ENCODE measurements at places on chromosomes 12 and 14.
A peak's percentile ranks its signal among the peaks of the same experiment; 100 is the strongest.

GRCh38 chr12:111298582-111299436 lies 70.1 kb downstream of the PHETA1 start:
- peak; percentile 63 for DNase-seq

- no peak for DNase-seq
Measured at GRCh38 chr12:67742461-67742860, 93.9 kb downstream of the DYRK2 start.

- DNase-seq, result no peak
Measured at GRCh38 chr14:24535737-24536136, 27.7 kb upstream of the CMA1 start.

GRCh38 chr12:50505675-50506530 lies 1.1 kb downstream of the DIP2B start:
- no peak for DNase-seq

DNA sequence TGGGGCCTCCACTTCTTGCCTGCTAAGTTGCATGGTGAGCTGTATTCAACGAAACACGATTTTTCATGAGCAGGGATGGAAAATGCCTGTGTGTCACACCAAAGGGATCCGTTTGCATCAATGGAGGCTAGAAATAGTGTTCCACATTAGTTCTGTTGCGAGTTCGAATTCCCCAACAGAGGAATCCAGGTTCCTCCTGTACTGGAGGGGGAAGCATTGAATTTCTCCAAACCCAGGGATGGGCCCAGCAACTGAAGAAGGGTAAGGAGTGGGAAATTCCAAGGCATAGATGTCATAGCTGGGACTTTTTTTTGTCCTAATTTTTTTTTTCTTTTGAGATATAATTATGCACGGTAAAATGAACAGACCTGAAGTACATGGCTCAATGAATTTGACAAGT lies 336.2 kb downstream of the DPF3 start:
- no peak for DNase-seq

DNA sequence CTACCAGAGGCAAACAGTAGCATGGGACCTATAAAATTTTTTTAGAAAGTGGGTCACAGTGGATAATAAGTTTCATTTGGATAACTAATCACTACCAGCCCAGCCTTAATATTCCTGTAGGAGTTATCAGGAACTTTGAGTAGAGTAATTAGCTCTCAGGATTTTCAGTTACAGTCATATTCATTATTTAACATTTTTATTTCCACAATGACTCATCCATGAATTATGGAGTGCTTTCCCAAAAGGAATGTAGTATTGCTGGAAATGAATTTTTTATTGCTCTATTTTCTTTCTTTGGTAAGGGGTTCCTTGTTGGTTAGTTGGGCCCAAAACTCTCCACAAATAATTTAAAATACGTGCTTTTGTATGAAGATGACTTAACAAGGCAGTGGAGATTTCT lies 53.7 kb downstream of the ERC1 start:
- no peak for DNase-seq

DNA sequence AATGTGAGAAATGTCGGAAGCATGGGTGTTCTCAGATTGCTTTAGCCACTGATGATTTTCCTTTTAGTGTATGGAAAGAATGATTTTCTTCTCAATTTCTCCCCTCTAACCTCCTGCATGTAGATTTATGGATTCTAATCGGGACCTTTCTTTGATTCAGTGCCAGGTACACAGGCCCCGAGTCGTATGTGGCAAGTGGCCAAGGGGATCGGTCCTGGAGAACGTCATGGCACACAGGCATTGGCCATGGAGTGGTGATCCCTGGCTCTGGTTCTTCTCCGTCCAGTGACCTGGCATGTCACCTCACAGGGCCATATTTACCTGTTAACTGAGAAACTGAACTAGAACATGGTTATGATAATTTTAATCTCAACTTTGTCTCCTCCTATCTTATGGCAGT lies 58.1 kb downstream of the ETV6 start:
- DNase-seq, result no peak

DNA sequence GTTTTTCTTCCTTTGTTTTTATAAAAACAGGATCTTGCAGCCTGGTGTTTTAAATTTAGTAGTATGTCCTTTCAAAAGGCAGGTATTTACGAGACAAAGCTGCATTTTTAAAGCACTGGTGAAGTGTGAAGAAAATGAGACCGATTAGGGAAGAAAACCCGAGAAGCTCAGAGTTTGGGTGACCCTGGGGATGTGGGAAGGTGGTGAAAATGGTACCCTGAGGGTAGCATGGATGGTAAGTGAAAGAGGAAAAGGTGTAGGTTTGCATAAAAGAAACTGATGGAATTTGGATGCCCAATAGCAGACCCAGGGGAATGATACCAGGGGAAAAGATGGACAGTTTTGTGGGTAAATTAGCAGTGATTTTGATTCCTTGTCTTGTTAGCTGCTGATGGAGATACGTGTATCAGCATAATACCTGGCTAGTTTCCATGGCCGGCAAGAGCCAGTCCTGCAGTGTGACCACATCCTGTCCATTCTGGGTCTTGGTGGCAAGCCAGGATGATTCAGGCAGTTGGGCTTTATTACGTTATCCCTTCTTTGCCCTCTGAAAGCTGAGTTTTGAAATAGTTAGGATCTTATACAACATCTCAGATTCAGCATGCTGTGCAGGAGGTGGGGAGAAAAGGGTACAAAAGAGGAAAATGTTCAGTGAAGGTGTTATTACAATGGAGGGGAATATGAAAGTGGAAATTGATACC lies 8.9 kb downstream of the BICD1 start:
- DNase-seq, result no peak

DNA sequence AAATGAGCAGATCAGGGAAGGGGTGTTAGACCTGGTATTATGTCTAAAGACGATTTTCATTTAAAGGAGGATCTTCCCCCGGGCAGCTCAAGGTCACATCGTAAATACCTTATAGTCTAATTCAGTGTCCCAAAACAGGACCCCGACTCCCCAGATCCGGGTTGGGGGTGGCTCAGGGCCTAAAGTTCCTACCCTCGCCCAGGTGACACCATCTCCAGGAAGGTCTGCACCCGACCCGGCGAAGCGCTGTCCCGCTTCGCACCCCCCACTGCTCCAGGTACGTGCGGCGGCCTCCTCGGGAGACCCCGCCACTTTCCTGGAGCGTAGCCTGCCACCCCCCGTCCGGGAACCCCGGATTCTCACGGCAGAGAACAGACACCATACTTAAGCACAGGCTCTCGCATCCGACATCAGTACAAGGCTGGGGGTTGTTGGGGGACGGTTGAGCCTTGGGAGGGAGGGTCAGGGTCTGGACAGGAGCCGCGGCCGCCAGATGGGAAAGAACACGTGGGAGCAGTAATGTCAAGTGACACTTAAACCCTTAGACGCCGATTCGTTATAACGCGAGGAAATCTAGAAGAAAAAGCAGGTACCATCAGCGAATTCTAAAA lies 556 bp downstream of the TIMM9 start:
- DNase-seq, result peak; percentile 65

DNA sequence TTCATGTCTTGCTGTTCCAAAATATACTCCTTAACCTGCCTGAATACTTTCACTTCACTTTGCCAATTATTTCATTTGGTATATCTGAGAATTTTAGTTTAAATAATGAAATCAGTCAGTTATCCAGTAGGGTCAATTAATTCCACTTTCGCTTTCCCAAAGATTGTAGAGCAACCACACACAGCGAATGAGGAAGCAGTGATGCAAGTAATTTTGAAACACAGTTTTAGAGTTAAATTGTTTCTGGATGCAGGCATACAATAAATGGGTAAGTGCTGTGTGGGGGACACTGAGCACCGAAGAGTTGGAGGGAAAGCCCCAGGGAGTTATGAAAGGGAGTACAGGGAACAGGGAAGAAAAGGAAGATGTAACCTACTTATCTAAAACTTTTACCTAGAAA lies 62.8 kb downstream of the TSHR start:
- no peak for DNase-seq

- DNase-seq, result no peak
Measured at GRCh38 chr14:104965561-104966231, 12.5 kb downstream of the AHNAK2 start.

- DNase-seq, result no peak
Measured at GRCh38 chr14:35740215-35740614, 68.9 kb downstream of the RALGAPA1 start.

DNA sequence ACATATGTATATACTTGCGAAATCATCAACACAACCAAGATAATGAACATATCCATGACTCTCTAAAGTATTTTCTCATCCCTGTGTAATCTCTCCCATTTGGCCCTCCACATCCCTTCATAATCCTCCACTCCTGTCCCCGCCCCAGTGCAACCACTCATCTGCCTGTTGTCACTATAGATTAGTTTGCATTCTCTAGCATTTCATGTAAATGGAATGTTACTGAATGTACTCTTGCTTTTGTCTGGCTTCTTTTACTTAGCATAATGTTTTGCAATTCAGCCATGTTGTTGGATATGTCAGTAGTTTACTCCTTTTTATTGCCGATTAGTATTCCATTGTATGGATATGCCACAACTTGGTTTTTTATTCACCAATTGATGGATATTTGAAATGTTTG lies 99.1 kb downstream of the BICD1 start:
- DNase-seq, result no peak

DNA sequence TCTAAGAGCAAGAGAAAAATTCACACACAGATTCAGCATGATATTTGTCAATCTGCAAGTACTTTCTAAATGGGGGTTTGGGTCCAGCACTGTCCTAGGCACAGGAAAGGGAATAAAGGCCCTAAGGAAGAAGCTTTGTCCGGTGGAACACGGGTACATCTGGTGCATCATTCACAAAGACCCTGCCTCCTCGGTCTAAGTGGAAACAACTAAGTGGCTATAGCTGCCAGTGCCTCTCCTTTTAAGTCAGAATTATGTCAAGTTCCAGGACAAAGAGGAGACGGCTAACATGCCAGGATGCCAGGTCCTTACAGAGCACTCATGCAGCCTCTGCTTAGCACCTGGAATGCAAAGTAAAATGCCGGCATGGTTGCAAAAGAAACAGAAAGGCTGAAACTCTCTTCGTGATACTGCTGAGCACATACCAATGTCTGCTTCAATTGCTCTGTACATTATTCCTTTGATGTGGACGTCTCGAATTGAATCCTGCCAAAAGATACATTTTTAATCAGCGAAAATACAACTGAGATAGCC lies 47.5 kb downstream of the NT5DC3 start:
- no peak for DNase-seq

GRCh38 chr12:108815875-108816594 lies 41.3 kb downstream of the SSH1 start:
- DNase-seq, result no peak

DNA sequence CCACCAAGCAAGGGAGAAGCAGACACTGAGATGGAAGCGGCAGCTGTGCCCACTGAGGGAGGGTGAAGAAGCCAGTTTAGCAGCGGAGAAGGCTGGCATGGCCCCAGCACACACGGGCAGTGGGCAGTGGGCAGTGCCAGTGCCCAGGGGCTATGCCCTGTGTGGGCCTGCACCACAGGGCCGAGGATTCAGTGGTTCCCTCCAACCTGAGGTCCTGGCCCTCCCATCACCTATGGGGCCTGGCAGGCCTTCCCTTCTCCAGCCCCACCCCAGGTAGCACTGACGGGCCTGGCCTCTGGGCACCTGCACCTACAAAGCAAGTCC lies 81.1 kb downstream of the ITPK1 start:
- no peak for DNase-seq

GRCh38 chr12:89770391-89770790 lies 61.8 kb upstream of the ATP2B1 start:
- DNase-seq, result no peak

Data from stimulated activated CD4-positive, alpha-beta T cell treated with anti-CD3 and anti-CD28 coated beads, Interleukin-2, amount 100 ng/mL, for 24 hours (primary cell).